ENCODE measurements at places on chromosomes 6 and 20. TPM values are rescaled to one million over a fixed set of nuclear protein-coding genes. Genes with fewer than 3 reads are reported as not detected.

Gene GINS1
- total RNA-seq, result 31.1 TPM

Gene SLC22A1
- total RNA-seq, result 0.19 TPM

GRCh38 chr20:36173451-36173933, 19.0 kb downstream of the EPB41L1 start:
- DNase-seq, result no peak

- DNase-seq, result no peak
Measured at GRCh38 chr6:56416247-56416646, 168.9 kb upstream of the COL21A1 start.

- DNase-seq, result peak; percentile 24
Measured at GRCh38 chr20:34984756-34985261, 29.1 kb downstream of the MYH7B start.

Data from LHCN-M2 (cell line).